ENCODE measurements at places on chromosomes 3 and 15. TPM values are rescaled to one million over a fixed set of nuclear protein-coding genes. Genes with fewer than 3 reads are reported as not detected.

The KBTBD12 gene
- 2.7 TPM for total RNA-seq

The MDFIC2 gene
- total RNA-seq: not detected

The NOX5 gene
- total RNA-seq: 0.16 TPM

The LMAN1L gene
- total RNA-seq: 0.85 TPM

The POPDC2 gene
- total RNA-seq: 11.5 TPM

The PROS1 gene
- 49.2 TPM for total RNA-seq

The PARP15 gene
- total RNA-seq: 1.3 TPM

The RTP3 gene
- total RNA-seq: not detected

DNA sequence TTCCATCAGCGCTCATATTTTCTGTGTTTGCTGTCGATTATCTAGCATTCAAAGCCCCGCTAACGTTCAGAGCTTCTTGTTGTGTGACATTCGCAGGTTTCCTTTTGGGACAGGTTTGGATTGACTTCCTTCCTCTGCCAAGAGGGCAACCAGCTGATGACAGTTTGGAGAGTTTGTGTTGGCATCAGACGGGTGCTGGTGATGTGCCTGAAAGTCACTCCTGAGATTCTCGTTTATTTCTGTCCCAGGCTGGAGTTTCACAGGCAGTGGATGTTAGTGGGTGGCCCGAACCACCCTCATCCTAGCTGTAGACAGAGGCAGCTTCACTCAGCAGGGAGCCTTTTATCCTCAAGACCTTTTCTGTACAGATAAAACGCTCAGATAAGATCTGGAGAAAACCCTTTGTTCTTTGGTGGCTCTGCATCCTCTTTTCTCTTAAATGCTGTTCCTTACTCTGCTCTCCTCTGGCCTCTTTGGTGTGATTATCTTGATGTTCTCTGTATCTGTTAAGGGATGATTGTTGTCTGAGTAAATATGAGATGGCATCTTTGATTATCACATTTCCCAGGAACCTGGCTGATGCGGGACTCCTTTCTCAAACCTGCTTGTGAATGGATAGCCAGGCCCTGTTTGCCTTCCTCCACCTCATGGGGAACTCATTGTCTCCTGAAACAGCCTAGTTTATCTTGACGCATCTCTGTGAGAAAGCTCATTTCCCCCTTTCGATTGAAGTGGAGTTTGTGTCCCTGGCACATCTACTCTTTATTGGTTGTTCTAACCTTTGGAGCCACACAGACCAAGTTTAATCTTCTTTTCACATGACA, 35.9 kb downstream of the CGNL1 start:
- DNase-seq: no peak

- DNase-seq: no peak
These were observed 30.6 kb upstream of the PROK2 start for GRCh38 chr3:71815340-71816067.

DNA sequence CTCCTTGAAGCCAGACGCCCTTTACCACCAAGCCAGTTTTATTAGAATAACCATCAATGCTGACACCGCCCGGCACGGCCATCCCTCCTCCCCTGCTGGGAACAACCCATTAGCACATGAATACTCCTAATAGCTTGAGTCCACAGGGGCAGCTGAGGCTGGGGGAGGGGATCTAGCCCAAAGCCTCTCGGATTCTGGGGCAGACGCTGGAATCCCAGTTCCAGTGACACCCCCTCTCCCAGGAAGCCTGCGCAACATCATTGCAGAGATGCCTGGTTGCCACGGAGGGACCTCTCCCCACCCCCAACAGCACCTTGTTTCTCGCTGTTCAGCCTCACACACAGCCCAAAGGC, 1.2 kb upstream of the LINGO1 start:
- DNase-seq: no peak

GRCh38 chr3:180888992-180889560, 23.4 kb upstream of the FXR1 start:
- no peak for DNase-seq

GRCh38 chr3:28243424-28244106, 2.1 kb downstream of the CMC1 start:
- DNase-seq: no peak

DNA sequence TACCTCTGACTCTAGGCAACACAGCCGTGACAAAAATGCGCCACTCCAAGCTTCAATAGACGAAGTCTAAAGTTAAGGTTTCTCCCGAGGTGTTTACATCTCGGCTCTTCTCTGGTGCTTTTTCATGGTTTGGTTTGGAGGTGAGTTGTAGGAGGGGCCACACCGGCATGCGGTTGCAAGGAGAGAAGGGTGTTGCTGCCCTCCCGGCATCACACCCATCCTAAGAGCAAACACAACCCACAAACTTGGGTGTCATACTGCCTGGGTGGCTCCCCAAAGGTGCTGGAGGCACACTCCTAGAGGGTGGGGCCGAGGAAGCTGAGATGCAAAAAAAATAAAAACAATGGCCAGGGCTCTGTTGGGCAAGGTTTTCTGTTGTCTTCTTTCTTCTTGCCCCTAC, 225.2 kb upstream of the ICE2 start:
- DNase-seq: no peak

DNA sequence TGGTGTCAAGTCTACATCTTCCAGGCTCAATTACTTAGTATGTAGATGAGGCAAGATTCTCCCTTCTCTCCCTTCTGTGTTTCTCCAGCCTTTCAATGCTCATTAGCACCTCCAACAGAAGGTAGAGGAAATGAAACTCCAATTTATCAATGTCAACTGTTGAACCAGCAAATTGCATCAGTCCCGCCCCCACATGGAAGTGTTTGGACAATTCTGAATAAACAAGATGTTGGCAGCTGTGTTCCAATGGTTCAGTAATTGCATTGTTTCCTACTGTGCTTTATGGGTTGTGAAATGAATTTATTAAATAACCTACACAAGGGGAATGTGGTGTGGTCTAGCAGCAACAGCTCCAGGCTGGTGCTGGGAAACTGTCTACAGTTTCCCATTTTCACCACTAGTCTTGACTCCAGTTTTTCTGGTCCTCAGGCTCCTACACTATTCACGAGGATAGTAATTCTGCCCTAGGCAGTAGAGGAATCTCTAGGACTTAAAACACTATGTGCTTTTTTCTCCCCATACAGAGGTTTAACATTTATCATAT, 91.9 kb downstream of the MB21D2 start:
- no peak for DNase-seq

DNA sequence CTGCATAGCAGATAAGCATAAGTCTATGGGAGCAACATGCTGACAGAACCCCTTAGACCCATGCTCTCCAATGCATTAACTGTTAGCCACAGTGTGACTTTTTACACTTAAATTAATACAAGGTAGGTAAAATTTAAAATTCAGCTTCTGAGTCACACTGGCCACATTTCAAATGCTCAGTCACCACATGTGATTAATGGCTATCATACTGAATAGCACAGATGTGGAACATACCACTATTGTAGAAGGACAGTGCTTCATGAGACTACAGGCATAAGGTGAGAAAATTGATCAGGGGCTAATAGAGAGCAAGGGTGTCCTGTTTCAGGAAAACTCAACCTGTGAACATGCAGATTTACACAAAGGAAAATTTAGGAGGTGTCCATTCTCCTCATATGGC, 357.0 kb upstream of the SEMA6D start:
- DNase-seq: no peak

GRCh38 chr15:95296643-95297042, 1033.9 kb upstream of the NR2F2 start:
- no peak for DNase-seq

- no peak for DNase-seq
These were observed 99.8 kb downstream of the NSUN3 start for GRCh38 chr3:94162700-94163099.

DNA sequence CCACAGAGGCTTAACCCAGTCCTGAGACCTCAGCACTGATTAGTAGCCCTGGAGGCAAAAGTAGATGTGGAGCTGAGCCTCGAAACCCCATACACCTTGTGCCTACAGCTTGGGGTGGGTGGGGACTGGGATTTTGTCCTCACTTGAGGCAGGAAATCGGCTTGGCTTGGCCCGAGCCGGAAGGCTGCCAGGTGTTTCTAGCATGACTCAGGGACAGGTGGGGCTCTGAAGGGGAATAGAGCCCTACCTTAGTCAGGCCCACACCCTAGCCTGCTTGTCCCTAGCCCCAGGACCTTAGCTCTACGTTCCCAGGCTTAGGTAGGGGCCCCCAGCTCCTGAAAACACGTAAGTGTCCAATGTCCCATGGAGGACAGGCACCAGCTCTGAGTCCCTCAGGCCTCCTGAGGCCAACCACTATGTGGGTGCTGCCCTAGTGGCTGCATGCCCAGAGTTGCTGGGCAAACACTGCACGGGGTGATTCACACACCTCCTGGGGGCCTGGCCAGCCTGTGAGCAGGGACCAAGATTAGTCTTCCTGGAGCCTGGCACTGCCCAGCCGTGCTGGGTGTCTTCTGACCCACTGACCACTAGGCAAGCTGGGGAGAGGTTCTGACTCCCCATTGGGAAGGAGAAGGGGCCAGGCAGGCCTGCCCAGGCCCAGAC, 3.1 kb downstream of the MST1R start:
- no peak for DNase-seq

DNA sequence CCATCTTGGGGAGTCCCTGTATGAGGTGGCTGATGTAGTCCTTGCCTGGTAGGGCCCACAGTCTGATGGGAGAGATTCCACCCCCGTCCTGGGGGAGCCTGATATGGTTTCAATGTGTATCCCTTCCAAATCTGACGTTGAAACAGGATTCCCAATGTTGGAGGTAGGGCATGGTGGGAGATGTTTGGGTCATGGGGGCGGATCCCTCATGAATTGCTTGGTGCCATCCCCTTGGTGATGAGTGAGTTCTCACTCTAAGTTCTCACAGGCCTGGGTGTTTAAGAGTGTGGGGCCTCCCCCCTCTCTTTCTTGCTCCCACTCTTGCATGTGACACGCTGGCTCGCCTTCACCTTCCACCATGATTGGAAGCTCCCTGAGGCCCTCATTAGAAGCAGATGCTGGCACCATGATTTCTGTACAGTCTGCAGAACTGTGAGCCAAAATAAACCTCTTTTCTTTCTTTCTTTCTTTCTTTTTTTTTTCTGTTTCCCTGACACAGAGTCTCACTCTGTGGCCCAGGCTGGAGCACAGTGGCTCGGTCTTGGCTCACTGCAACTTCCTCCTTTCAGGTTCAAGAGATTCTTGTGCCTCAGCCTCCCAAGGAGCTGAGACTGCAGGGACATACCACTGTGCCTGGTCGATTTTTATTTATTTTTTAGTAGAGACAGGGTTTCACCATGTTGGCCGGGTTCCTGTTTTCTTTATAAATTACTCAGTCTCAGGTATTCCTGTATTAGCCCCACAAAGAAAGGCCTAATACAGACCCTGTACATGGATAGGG, 28.6 kb downstream of the ITGA11 start:
- no peak for DNase-seq

DNA sequence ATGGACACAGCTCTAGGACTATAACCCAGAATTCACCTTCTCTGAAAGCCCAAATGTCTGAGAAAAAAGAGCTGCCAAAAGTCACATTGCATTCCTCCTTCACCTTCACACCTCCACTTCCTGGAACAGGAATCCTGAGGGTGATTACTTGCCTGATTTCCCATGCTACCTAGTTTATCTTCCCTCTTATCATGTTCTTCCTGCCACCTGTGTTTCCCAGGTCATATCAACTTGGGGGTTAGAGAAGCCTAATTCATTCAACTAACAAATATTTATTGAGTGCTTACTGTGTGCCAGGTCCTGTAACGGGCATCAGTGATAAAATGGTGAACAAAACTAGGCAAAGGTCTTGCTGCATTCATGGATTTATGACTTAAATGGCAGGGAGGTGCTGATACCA, 279.6 kb upstream of the WNT5A start:
- DNase-seq: no peak

DNA sequence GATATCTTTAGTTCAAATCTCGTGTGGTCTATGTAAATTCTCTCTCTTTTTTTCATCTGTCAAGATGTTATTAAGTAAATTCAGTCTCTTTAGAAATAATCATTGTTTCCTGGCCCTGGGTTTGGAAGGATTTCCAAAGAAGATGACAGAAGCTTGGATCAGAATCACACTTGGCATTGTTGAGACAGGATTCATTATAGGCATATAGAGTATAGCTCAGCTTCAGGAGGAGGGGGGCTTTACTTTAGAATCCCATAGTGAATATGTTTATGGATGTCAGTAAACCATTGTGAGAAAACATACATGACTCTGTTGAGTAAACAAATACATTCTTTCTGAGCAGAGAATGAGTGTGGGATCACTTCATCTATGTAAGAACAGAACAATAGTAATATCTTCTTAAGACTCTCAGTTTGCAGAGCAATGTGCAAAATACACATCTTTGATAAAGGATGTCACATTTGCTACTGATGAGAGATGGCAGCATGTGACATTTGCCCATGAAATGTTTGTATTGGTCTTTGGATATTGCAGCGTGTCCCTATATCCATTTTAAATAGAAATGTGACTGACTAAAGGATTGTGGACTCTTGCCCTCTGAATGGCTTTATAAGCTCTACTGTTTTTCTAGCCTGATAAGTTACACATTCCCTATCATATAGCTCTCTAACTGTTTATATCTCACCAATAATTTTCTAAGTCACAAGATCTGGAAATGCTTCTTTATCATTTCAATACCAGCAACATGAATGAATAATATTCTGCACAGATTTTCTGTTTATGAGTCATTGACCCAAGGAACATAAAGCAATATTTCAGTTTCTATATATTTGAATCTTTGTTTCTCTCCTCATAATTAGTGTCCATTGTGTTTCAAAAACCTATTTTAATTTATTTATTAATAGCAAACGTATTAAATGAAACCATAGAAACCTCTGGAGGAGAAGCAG, 95.6 kb upstream of the THRB start:
- DNase-seq: peak; percentile 25

- DNase-seq: no peak
These were observed 16.5 kb downstream of the PIF1 start for GRCh38 chr15:64808785-64809453.

- DNase-seq: no peak
These were observed 11.5 kb upstream of the LMCD1 start for GRCh38 chr3:8490079-8490552.

- DNase-seq: no peak
These were observed 57.4 kb upstream of the PSMD6 start for GRCh38 chr3:64080616-64081234.

Measured in urinary bladder (tissue), 4 donors.